ENCODE measurements at places on chromosomes 11 and 22. TPM values are rescaled to one million over a fixed set of nuclear protein-coding genes. Genes with fewer than 3 reads are reported as not detected.

- no peaks in the 10 kb centered on the region for H3K27me3 ChIP-seq
- no peak overlapping the region for H3K4me3 ChIP-seq
- peaks cover 1% of the 10 kb centered on the region for H3K4me1 ChIP-seq
- DNase-seq, result no peak
- no peak overlapping the region for H3K27ac ChIP-seq
Observed at GRCh38 chr22:24578355-24579257, 14.3 kb downstream of the LRRC75B start.

GRCh38 chr11:66728693-66729385, at the start of gene SPTBN2:
Gene SPTBN2, minus strand, starts transcription at chr11:66729216. Its CDS starts 7,976 bp downstream, at chr11:66721240.
- peak within 1 kb of the TSS; percentile 67 for H3K4me3 ChIP-seq
- peaks cover 72% of the 10 kb centered on the region for H3K27me3 ChIP-seq
- no peak for DNase-seq
- H3K4me1 ChIP-seq, result peaks cover 14% of the 10 kb centered on the region
- H3K36me3 ChIP-seq, result peaks cover 3% of the 10 kb centered on the region

GRCh38 chr11:119389611-119390254, 8.2 kb upstream of the USP2 start:
- DNase-seq, result no peak
- peaks cover 15% of the 10 kb centered on the region for H3K27me3 ChIP-seq
- no peak overlapping the region for H3K4me3 ChIP-seq
- no peak overlapping the region for H3K27ac ChIP-seq
- H3K4me1 ChIP-seq, result no peaks in the 10 kb centered on the region
- no peaks in the 10 kb centered on the region for H3K36me3 ChIP-seq

DNA sequence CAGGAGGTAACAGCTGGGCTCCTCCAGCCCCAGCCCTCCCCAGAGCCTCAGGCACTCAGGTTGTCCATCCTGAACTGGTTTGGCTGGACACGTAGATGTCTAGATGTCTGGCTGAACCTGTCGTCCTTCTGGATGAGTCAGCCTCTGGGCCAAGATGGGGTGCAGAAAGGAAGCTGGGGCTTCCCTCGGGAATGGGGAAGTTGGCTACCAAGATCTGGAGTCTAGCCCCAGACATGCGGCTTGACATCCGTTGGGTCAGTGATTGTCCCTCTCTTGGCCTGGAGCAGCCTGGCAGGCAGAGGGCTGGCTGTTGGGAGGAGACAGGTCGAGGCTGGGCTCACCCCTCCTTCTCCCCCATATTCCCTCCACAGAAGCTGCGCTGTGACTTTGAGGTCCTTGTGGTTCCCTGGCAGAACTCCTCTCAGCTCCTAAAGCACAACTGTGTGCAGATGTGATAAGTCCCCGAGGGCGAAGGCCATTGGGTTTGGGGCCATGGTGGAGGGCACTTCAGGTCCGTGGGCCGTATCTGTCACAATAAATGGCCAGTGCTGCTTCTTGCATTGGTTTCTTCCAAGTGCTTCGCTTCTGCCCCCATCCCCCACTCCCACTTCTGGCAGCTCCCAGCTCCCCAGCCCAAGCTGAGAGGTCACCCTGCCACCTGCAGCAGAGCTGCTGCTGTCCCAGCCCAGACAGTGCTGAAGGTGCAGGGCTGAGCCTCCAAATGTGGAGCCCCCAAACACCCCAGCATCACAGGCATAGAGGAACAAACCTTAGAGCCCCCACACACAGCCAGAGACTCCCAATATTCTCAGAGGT, 1.3 kb downstream of the CST6 start:
- H3K36me3 ChIP-seq, result no peaks in the 10 kb centered on the region
- no peak overlapping the region for H3K27ac ChIP-seq
- H3K4me3 ChIP-seq, result no peak overlapping the region
- H3K4me1 ChIP-seq, result no peaks in the 10 kb centered on the region
- no peak for DNase-seq

- H3K4me1 ChIP-seq, result peaks cover 16% of the 10 kb centered on the region
- DNase-seq, result no peak
- H3K36me3 ChIP-seq, result peaks cover 22% of the 10 kb centered on the region
- H3K27me3 ChIP-seq, result no peaks in the 10 kb centered on the region
- no peak overlapping the region for H3K27ac ChIP-seq
- no peak overlapping the region for H3K4me3 ChIP-seq
Observed at GRCh38 chr11:65019824-65020223, 5.9 kb downstream of the ARL2 start.

DNA sequence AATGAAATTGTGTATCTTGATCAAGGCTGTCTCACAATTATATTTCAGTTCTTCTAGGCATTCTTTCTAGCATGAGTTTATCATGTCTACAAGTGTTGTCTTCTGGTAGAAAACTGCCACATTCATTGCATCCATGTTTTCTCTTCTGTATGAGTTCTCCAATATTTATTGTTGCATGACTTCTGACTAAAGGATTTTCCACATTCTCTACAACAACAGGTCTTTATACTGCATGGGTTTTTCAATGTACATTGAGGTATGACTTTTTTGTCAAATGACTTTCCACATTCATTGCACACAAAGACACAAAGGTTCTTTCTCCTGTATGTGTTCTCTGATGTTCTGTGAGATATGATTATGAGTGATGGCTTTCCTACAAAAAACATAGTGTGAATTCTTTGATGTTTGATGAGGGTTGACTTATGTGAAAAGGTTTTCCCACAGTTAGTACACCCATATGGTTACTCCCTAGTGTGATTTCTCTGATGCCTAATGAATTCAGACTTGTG, 890.6 kb upstream of the CNTN5 start:
- no peak for DNase-seq
- no peak overlapping the region for H3K4me3 ChIP-seq
- H3K27me3 ChIP-seq, result no peaks in the 10 kb centered on the region
- no peak overlapping the region for H3K27ac ChIP-seq
- no peaks in the 10 kb centered on the region for H3K36me3 ChIP-seq

GRCh38 chr22:23692598-23693291, 1.9 kb downstream of the RGL4 start:
- H3K4me1 ChIP-seq, result peaks cover 30% of the 10 kb centered on the region
- no peak overlapping the region for H3K4me3 ChIP-seq
- DNase-seq, result no peak
- peak overlapping the region; percentile 15 for H3K27ac ChIP-seq

DNA sequence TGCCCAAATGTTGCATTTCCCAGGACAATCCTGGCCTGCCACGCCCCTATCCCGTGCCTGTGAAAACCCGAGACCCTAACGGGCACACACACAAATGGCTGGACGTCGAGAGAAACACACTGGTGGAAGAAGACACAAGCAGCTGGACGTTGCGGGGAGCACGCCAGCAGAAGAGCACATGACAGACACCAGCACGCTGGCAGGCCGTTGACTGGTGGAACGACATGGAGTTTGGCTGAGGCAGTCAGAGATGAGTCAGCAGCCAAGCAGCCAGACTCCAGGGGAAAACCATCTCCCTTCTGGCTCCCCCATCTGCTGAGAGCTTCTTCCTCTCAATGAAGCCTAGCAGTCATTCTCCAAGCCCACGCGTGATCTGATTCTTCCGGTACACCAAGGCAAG, 606.7 kb upstream of the LRRC4C start:
- DNase-seq, result no peak
- no peaks in the 10 kb centered on the region for H3K4me1 ChIP-seq
- no peaks in the 10 kb centered on the region for H3K36me3 ChIP-seq
- H3K27me3 ChIP-seq, result no peaks in the 10 kb centered on the region
- H3K27ac ChIP-seq, result no peak overlapping the region

DNA sequence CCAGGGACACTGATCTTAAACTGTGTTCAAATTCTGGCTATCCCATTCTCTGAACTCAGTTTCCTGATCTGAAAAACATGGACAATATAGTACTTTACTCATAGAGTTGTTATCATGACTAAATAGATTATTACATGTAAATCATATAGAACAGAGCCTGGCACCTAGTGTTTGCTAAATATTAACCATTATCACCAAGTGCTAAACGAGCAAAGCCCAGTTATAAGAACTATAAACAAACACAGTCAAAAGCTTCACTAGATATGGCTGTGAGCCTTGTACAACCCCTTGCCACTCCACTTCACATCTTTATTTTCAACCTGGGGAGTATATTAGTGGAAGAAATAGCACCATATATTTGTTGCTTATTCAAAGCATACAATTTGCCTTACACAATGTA, 338.9 kb upstream of the CADM1 start:
- no peak overlapping the region for H3K27ac ChIP-seq
- no peaks in the 10 kb centered on the region for H3K36me3 ChIP-seq
- no peaks in the 10 kb centered on the region for H3K4me1 ChIP-seq
- H3K27me3 ChIP-seq, result no peaks in the 10 kb centered on the region
- DNase-seq, result no peak

DNA sequence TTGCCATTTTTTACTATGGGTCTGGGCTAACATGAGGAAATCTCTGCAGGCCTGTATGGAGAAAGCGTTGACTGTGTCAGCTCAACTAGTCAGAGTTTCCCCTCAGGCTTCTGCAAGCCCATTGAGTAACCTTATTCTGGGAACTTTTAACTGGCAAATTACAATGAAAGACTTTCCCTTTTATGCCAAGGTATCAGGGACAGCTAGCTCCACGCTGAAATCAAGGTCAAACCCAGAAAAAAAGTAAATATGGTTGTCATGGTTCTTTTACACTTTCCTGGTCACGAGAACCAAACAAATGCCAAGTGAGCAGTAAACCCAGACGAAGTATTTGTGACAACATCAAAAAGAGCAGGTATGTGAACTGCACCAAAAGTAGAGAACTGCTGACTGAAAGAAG, 13.8 kb downstream of the OSBP start:
- H3K36me3 ChIP-seq, result peaks cover 71% of the 10 kb centered on the region
- no peak for DNase-seq
- peaks cover 5% of the 10 kb centered on the region for H3K4me1 ChIP-seq
- no peak overlapping the region for H3K4me3 ChIP-seq
- no peaks in the 10 kb centered on the region for H3K27me3 ChIP-seq

DNA sequence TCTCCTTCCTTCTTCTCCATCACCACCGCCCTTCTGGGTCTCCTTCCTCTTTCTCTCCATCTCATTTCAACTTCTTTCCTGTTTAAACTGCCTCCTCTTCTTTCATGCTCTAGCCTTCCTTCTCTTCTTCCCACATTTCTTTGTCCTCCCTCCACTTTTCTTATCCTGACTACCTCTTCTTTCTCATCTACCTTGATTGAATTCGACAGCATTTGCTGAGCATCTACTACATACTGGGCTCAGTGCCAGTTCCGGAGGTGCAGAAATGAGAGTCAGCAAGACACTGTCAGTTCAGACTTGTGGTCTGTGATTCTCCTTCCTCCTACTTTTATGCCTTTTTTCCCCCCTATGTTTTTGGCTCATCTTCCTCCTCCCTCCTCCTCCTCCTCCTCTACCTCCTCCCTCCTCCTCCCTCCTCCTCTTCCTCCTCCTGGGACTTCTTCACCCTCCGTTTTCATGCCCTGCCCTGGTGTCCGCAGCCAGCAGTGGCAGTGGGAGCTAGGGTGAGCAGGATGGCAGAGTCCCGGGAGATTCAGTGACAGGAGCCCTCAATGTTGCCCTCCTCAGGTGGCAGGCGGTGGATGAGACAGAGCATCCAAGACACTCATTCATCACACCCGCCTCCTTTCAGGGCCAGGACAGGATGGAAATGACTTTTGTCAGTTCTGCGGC, 146.0 kb upstream of the SEZ6L start:
- H3K4me3 ChIP-seq, result no peak overlapping the region

GRCh38 chr11:71153005-71153390, 99.4 kb downstream of the SHANK2 start:
- no peak for DNase-seq
- no peaks in the 10 kb centered on the region for H3K4me1 ChIP-seq
- H3K4me3 ChIP-seq, result no peak overlapping the region
- H3K36me3 ChIP-seq, result no peaks in the 10 kb centered on the region
- peaks cover 4% of the 10 kb centered on the region for H3K27me3 ChIP-seq

GRCh38 chr11:2699185-2699530, 636 bp downstream of the KCNQ1OT1 start:
- H3K27ac ChIP-seq, result peak overlapping the region; percentile 72
- peaks cover 9% of the 10 kb centered on the region for H3K36me3 ChIP-seq
- peaks cover 9% of the 10 kb centered on the region for H3K4me1 ChIP-seq
- DNase-seq, result no peak
- H3K27me3 ChIP-seq, result peaks cover 5% of the 10 kb centered on the region

The LDHAL6A gene
- total RNA-seq, result not detected

The JAML gene
- total RNA-seq, result 122 TPM

The OR8G5 gene
- total RNA-seq, result not detected

The KCNJ11 gene
- total RNA-seq, result 1.2 TPM

The SAA1 gene
- not detected for total RNA-seq

The TMEM191C gene
- 1.4 TPM for total RNA-seq

The SLN gene
- total RNA-seq, result not detected

The PTPRCAP gene
- total RNA-seq, result 328 TPM

The AQP11 gene
- total RNA-seq, result not detected

The IL18 gene
- total RNA-seq, result 0.17 TPM

The SLC22A8 gene
- not detected for total RNA-seq

The TUBA8 gene
- total RNA-seq, result 2.2 TPM

The SCUBE2 gene
- 0.35 TPM for total RNA-seq

The LRRC10B gene
- total RNA-seq, result not detected

The OR4D6 gene
- not detected for total RNA-seq

The OR8H2 gene
- total RNA-seq, result not detected
